ENCODE measurements at places on chromosomes 3 and 15.

- DNase-seq: no peak
Measured at GRCh38 chr3:183868796-183869195, 15.9 kb downstream of the PARL start.

GRCh38 chr3:48546203-48546829 lies 10.3 kb downstream of the PFKFB4 start:
- DNase-seq: peak; percentile 48

DNA sequence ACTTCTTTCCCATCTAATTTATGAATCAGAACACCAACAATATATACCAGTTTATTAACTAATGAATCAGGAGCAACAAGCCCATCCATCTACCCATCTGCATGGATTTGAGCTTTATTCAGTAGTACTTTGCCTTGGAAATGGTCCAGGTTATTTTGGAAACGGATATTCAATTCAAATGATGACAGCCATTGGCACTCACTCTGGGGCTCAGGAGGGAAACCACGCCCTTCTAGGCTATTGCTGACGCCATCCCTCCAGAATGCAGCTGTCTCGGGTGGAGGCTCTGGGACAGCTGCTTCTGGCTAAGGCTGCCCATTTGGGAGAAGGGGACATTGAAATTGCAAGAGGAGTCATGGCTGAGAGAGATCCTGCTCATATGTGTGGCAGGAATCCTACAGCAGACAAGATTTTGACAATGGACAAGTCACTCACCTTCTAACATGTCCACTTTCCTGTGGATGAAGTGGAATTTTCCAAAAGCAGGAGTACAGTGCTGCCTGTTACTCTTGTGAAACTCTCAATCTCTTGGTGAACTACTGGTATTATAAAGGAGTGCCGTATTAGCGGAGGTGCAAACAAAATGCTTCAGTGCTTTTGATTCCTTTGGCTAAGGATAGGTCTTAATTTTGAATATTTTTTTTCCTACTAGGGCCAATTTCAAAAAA lies 29.3 kb upstream of the TRAK1 start:
- DNase-seq: no peak

DNA sequence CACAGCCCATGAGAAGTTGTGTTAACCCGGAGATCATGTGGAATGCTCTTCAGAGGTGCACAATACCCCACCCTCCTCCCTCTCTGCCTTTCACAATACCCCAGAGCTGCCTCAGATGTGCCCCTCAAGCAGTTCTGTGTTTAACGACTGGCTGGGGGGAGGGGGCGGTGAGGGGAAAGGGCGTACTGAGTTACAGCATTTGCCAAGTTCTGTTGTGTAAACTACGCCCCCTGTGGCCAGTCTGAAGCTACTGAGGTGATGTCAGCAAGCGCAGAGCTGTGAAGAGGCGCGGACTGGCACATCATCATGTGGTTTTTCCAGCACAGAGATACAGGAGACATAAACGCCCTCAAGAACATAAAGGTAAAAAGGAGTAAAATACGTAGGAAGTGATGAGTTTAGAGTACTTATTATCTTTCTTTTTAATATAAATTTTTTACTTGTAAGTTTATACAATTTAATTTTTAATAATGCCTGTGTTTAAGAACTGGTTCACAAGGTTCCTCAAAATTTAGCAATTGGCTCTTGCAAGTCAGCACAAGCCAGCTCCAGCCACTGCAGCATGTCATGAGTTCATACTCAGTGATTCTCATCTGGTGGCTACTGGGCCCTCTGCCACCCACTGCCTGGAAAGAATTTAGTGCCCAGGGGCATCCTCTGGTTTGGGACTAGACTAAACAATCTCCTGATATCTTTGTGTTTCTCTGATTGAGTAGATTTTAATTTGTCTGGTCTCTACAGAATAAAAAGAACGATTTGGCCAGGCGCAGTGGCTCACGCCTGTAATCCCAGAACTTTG lies 1.7 kb downstream of the EPB42 start:
- DNase-seq: no peak

DNA sequence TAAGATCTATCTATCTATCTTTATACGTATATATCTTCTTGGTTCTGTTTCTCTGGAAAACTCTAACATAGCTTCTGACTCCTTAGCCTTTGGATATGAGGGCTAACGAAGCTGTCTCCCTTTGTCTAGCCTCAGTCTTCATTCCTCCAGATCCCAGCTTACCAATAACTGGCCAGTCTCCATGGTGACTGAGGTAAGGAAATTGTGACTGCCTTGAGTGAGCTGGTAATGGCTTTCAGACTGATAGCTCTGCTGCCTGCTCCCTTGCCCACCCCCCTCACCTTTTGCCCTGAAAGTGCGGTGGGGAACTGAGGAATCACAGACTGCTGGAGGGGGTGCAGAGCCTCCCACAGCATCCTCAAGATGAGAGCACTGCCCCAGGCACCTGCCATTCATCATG lies 65.8 kb upstream of the ABHD17C start:
- no peak for DNase-seq

DNA sequence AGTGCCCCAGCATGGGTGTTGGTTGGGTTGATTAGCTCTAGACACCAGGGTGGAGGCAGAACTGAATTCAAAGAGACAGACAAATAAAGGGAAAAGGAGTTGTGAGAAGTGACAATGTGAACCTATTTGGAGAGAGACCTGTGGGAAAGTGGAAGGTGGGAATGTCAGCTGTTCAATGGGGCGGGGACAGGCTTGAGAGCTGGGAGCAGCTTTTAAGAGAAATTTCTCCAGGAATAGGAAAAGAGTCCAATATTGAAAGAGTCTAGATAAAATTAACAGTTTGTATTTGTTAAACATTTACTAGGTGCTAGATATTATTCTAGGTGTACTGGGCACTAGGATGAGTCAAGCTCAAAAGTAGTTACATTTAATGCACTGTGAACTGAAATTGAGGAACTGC lies 225.3 kb downstream of the GAP43 start:
- DNase-seq: no peak

GRCh38 chr3:78887547-78888011 lies 880.2 kb downstream of the ROBO1 start:
- no peak for DNase-seq

DNA sequence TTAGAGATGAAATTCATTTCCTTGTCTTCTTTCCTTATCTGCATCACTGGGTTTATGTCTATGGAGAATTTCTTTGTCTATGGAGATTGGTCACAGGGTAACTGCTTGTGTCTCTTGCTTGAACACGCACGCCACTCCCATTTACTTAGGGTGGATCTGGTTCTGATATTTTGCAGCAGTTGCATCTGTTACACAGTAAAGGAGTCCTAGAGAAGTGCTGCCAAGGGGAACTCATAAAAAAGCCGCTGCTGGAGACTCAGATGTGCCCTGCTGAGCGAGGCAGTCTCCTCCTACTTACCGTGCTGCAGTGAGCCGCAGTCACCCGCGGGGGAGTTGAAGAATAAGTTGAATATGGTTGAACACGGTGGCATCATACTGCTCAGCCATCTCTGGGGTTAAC lies 105.2 kb upstream of the KLHL25 start:
- no peak for DNase-seq

GRCh38 chr15:48423342-48423741 lies 92.1 kb downstream of the DUT start:
- no peak for DNase-seq

DNA sequence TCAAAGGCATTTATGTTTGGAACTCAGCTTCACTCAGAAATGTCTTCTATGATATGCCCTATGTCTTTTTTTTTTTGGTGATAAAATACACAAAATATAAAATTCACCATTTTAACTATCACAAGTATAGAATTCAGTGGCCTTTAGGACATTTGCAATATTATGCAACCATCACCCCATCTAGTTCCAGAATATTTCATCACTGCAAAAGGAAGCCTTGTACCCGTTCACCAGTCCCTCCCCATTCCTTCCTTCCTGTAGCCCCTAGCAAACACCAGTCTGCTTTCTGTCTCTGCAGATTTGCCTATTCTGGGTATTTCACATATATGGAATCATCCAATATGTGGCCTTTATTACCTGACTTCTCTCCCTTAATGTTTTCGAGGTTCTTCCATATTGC lies 134.8 kb downstream of the ADAMTS9 start:
- DNase-seq: no peak

- DNase-seq: peak; percentile 37
Measured at GRCh38 chr15:85543741-85544155, 163.3 kb downstream of the AKAP13 start.

GRCh38 chr3:66253790-66254620 lies 33.2 kb downstream of the SLC25A26 start:
- no peak for DNase-seq

GRCh38 chr3:136685882-136686281 lies 66.3 kb downstream of the STAG1 start:
- no peak for DNase-seq

DNA sequence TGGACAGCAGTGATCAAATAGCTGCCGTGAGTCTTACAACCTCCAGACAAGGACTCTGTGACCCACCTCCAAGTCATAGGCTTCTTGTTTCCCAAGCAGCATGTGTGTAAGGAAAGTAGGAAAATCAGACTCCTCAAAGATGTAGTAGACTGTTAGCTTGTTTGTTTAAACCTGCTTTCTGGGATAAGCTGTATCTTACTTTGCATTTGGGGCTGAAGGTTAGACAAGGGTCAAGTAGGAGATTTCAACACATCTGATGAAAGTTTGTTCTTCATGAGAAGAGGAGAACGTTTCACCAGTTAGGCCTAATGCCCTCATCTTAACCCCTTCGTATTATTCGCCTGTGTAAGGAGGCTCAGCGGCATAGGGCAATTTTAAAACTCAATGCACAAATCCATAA lies 756.4 kb upstream of the NR2F2 start:
- no peak for DNase-seq

GRCh38 chr15:27473845-27474244 lies 502.9 kb downstream of the GABRG3 start:
- no peak for DNase-seq

DNA sequence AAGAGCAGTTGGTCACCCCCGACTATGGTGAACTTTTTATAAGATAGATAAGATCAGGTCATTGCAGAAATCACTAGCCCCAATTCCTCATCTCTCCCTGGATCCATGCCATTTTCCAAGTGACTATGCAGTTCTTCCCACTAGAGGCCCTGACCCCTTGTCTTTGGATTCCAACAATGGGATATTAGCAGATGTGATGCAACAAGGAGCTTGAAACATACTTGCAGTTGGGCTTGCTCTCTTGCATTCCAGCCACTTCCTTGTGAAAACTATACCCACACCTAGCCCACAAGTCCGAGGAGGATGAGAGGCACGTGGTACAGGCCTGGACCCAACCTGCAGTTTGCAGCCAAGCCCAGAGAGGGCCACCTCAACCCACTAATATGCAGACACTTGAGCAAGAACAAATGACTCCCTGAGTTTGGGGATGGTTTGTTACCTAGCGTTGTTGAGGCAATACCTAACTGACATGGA lies 60.6 kb downstream of the SUCLG2 start:
- DNase-seq: no peak

GRCh38 chr3:62811119-62811518 lies 64.1 kb downstream of the CADPS start:
- no peak for DNase-seq

- no peak for DNase-seq
Measured at GRCh38 chr15:91408476-91409076, 308.5 kb downstream of the SV2B start.

GRCh38 chr15:96170979-96171739 lies 159.3 kb upstream of the NR2F2 start:
- no peak for DNase-seq

DNA sequence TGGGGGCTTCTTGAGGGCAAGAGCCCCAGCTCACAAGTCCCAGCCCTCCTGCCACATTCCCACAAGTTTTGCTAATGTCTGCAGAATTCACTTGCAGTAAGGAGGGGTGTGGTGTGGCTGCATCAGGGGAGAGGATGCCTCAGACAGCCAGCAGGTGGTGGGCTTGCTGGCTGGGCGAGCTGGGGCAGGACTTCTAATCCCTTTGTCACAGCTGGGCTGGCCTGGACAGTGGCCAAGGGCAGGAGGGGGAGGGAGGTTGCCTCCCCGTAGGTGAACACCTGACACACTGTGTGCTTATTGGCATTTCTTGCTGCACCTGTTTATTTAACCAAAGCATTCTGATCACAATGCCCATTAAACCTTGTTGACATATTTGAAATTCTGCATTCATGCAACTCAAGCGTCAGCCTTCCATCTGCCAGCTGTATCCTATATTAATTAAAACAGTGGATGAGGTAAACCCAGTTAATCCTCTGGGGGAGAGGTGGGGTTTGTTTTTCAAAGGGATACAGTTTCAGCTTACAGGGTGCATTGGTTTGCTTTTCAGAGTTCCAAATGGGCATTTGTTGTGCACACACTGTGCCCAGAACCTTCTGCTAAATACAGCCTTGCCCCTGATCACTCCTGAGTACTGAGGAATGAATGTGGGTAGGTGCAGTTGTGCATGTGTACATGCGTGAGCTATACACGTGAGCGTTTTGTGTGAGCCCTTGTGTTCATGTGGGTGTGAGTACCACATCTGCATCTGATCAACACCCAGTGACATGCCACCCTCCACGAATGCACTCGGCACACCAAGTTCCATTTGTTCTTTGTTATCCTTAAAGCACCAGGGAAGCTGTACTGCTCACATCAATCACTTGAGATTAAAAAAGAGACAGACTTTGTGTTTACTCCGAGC lies 268.7 kb downstream of the XXYLT1 start:
- DNase-seq: peak; percentile 5

DNA sequence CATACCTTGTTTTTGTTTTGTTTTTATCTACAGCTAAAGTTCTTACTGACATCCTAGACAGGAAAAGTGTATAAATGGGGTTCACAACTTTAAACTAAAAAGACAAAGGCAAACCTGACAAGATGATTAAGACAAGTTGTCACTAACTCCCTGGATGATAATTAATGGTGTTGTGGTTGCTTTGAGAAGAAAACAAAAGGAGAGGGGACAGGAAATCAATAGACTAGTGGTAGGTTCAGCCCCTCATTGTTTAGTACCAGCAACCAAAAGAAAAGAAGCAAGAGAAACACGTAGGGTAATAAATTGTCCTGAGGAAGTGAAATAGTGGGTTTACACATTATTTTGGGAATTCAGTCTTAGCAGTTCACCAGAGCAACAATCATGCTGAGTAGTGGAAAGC lies 78.8 kb downstream of the BFSP2 start:
- no peak for DNase-seq

DNA sequence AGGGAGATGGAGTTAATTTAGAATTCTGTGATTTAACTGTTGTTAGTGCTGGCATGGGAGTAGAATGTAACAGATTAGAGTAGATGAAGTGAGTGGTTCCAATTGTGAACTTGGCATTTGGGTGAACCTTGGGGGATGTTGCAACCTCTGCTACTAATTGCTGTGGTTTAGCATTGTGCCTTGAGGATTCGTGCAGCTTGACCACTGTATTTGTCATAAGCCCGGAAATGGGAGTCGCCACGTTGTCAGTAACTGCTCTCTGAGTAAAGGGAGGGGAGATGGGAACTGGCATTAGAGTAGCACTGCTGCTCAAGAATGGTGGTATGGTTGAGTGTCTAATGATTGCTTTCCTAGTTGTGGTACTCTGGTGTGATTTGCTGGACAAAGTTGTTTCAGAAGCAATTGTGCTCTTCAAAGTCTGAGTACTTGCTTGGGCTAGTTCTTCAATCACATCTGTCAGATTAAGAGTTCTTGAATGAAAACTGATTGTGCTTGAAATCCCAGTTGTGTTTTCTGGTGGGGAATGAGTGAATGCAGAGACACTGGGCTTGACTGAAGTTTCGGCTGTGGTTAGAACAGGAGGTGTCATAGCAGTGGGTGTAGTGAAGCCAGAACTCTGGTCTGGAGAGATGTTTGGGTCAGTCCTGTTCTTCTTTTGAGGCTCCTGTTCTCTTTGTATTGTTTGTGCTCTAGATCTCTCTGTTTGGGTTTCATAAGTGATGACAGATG lies 15.4 kb downstream of the IGSF10 start:
- peak; percentile 42 for DNase-seq

- DNase-seq: peak; percentile 45
Measured at GRCh38 chr3:20340324-20340928, 154.4 kb upstream of the SGO1 start.

- no peak for DNase-seq
Measured at GRCh38 chr3:78985981-78986380, 781.8 kb downstream of the ROBO1 start.
